ENCODE measurements at places on chromosomes 7 and 10. TPM values are rescaled to one million over a fixed set of nuclear protein-coding genes. Genes with fewer than 3 reads are reported as not detected.

The NUDT13 gene
- total RNA-seq, result 4.6 TPM

DNA sequence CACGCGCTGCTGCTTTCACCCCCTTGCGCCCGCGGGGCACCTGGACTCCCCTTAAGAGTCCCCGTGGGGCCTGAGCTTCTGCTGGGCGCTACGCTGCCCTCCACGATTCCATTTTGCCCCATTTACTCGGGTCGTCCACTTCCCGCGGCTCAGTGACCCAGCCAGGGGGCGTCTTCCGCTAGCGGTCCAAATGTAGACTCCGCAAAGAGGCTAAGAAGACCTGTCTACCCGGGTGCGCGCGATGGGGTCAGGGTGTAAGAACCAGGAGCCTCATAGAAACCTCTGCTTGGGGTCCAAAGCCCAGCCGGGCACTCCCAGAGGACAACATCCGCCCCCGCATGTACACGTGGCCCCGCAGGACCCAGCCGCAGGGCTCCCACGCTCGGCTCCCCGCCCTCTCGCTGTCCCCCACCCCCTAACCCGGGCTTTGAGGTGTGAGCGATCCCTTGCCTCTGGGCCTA lies 5.2 kb upstream of the HMX2 start:
- DNase-seq, result no peak

DNA sequence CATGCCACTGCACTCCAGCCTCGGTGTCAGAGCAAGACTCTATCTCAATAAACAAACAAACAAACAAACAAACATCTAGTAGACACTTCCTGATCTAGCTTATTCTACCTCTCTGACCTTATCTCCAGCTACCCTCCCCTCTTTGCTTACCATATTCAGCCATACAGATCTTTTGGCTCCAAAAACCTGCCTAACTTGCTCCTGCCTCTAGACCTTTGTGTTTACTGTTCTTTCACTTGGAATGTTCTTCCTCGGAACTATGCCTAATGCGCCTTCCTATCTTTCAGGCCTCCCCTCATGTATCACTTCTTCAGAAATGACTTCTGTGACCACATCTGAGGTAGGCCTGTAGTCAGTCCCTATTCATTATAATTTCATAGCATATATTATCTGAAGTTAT lies 20.3 kb upstream of the WNT8B start:
- no peak for DNase-seq

The HOXA4 gene
- 0.68 TPM for total RNA-seq

DNA sequence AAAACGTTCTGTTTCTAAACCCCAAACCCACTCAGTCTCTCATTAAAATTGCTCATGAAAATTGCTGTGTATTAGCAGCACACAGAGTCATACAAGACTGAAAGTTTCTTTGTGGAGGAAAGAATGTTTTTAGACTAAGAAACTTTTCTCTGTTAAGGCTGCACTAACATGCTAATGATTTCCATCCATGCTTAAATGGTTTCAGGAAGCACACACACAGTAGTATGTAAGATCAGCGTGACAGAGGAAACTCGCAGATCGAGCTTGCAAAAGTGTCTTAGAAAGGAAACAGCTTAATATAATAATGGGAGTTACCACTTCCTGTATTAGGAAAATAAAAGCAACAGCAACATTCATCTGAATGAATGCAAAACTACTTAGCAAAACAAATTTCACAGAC lies 112.7 kb downstream of the ICA1 start:
- no peak for DNase-seq

DNA sequence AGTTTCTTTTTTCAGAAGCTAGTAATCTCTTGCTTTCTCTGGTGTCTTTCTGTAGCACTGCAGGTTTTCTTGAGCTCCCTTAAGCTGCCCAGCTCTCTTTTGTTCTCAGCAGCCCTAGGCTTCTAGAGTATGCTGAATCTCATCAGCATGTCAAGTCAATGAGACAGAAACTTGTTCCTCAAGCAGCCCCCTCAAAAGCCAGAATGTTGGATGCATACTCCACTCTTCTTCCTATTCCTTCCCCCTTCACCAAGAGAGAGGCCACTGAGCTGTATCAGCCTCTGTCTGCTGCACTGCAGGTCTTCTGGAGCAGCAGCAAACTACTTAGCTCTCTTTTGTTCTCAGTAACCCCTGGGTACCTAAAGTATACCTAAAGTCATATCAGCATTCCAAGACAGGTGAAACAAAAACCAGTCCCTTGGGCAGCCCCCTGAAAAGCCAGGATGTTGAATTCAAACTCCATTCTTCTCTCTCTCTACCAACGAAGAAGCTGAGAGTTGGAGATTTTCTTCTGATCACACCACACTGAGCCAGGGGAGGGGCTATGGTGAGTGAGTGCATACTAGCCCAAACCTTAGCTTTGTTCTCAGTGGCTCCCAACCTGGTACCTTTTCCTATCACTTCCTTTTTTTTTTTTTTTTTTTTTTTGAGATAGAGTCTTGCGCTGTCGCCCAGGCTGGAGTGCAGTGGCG lies 73.3 kb upstream of the WAC start:
- DNase-seq, result no peak

DNA sequence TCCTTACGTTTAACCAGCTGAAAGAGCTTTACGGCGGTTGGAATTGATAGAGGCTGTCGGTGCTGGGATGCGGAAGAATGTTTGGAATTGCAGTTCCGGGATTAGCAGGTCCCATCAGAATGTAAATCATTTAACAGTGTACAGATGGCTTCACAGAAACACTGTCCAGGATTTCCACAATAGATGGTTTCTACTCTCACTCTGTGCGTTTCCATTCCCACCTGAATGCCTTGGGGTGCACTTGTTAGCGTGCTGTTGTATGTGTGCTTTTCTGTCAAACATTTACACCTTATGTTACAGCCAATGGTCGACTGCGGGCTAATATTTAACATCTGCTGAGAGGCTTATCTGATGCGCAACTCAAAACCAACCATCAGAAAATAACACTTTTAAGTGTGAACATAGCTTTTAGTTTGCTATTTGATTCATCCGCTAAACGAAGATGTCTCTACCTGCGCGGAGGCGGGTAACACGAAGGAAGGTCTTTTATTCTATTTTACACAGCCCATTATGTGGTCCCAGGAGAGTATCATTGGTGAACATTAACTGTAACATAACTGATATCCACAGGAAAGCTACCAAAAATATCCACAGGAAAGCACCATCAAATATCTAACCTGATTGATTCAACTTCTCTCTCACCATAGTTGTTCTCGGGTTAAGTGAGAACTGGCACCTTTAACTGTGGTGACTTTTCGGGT lies 179.0 kb downstream of the PRPF18 start:
- no peak for DNase-seq

DNA sequence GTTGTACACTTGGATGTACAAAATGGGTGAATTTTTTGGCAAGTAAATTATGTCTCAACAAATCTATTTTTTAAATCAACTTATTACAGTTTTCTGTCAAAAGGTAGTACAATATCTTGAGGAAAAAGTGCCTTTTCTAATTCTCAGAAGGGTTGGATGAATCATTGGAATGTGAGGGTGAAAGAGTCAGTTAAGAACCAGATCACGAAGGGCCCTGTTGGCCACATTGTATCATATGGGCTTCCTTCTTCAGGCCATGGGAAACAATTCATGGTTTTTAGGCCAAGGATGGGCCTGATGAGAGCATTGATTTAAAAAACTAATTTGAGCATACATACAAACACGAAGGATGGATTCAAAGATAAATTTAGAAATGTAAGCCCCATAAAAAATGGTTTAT lies 503.7 kb downstream of the TNS3 start:
- no peak for DNase-seq

DNA sequence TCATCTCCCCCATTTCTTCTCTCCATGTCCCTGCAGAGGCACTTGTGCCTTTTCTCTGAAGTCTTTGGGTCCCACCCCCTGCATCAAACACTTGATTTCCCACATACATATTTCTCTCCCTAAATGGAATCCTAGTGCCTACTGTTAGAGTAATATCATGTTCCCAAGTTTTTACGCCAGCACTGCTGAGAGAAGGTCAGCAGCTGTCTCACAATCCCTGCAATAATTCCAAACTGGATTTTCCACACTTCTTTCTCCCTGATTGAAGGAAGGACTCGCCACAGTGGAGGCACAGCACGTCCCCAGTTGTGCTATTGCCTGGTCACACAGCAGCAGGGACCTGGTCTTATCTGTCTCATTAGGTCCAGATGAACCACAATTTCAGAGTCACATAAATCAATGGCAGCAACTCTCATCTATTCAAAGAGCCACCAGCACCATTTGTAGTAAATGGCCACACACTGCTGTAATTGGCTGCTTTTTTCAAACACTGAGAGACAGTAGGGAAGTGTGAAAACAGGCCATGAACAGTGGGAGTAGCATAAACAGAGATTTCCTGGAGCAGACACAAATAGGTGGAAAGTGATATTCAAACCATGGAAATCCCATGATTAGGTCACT lies 605.5 kb downstream of the XPNPEP1 start:
- DNase-seq, result no peak

The HYAL4 gene
- not detected for total RNA-seq

Measured in neural crest cell (in vitro differentiated cells).